ENCODE measurements at places on chromosomes 6 and 20. TPM values are rescaled to one million over a fixed set of nuclear protein-coding genes. Genes with fewer than 3 reads are reported as not detected.

DNA sequence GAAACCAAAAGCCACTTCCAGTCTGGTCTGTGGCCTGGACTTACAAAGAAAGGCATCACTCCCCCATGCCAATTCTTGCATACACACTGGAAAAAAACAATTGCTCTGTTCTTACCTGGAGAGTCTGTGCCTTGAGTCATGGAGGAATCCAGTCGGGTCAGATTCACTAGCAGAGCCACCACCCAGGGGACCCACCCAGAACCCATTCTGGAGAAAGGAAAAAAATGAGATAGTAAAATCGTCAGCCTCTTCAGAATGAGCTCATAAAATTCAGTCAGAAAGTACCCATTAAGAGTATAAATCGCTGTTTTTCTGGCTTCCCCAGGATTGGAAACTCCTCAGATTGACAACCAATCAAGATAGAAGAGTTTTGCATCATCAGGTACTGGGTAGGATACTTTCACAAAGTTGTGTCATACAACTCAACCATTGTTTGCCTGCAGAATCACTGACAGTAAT, at the start of gene HLA-DOB:
Gene HLA-DOB, minus strand, starts transcription at position 257 of the 459 bp plus-strand sequence. Its CDS starts 51 bp downstream, at position 206.
- no peaks in the 10 kb centered on the region for H3K27me3 ChIP-seq
- H3K4me1 ChIP-seq = no peaks in the 10 kb centered on the region
- no peak within 1 kb of the TSS for H3K4me3 ChIP-seq
- DNase-seq = no peak
- no peak within 1 kb of the TSS for H3K27ac ChIP-seq
- no peaks in the 10 kb centered on the region for H3K36me3 ChIP-seq

GRCh38 chr6:63807056-63807455, 171.5 kb downstream of the PHF3 start:
- no peak overlapping the region for H3K27ac ChIP-seq
- H3K36me3 ChIP-seq = no peaks in the 10 kb centered on the region
- no peak overlapping the region for H3K4me3 ChIP-seq

DNA sequence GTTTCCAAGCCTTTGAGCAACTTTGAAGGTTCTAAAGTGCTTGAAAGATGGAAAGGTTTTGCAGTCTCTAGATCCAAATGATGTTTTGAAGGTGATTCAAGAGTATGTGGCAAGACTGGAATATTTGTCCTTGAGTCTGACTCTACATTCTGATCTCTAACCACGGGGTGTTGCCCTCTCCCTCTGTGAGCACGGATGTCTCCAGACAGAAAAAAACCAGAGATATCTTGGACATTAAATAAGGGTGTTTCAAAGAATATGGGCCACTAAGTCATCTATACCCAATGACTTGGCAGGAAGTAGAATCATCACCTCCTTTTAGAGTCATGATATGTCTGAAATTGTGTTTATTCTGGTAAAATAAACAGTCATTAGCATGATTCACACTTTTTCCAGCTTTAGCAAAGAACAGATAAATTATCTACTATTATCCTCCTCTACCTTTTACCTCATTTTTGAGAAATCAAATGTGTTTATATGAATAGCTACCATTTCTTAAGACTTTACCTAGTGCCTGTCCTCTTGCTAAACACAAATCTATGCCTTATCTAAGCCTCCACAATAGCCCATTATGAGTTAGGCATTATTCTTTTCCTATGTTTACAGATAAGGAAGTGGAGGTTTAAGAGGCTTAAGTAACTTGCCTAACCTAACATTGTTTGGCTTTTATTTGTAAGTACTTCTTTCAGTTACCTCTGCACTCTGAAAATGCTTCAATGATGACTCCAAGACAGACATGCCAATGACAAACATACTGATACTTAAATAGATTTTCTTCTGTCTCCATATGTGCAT, 384.4 kb downstream of the BMP2 start:
- H3K27ac ChIP-seq = no peak overlapping the region
- no peaks in the 10 kb centered on the region for H3K27me3 ChIP-seq
- no peak for DNase-seq
- no peak overlapping the region for H3K4me3 ChIP-seq

GRCh38 chr6:1993042-1993441, 252.4 kb downstream of the GMDS start:
- H3K27me3 ChIP-seq = no peaks in the 10 kb centered on the region
- no peak overlapping the region for H3K4me3 ChIP-seq
- DNase-seq = no peak
- H3K4me1 ChIP-seq = no peaks in the 10 kb centered on the region
- no peak overlapping the region for H3K27ac ChIP-seq
- no peaks in the 10 kb centered on the region for H3K36me3 ChIP-seq

- DNase-seq = no peak
- no peaks in the 10 kb centered on the region for H3K4me1 ChIP-seq
- no peaks in the 10 kb centered on the region for H3K36me3 ChIP-seq
- no peak overlapping the region for H3K4me3 ChIP-seq
These were observed 59.6 kb upstream of the SPDEF start for GRCh38 chr6:34615574-34616226.

- H3K36me3 ChIP-seq = no peaks in the 10 kb centered on the region
- H3K27ac ChIP-seq = no peak overlapping the region
- H3K4me3 ChIP-seq = no peak overlapping the region
- DNase-seq = no peak
These were observed 287.0 kb downstream of the CLIC5 start for GRCh38 chr6:45728674-45729073.

DNA sequence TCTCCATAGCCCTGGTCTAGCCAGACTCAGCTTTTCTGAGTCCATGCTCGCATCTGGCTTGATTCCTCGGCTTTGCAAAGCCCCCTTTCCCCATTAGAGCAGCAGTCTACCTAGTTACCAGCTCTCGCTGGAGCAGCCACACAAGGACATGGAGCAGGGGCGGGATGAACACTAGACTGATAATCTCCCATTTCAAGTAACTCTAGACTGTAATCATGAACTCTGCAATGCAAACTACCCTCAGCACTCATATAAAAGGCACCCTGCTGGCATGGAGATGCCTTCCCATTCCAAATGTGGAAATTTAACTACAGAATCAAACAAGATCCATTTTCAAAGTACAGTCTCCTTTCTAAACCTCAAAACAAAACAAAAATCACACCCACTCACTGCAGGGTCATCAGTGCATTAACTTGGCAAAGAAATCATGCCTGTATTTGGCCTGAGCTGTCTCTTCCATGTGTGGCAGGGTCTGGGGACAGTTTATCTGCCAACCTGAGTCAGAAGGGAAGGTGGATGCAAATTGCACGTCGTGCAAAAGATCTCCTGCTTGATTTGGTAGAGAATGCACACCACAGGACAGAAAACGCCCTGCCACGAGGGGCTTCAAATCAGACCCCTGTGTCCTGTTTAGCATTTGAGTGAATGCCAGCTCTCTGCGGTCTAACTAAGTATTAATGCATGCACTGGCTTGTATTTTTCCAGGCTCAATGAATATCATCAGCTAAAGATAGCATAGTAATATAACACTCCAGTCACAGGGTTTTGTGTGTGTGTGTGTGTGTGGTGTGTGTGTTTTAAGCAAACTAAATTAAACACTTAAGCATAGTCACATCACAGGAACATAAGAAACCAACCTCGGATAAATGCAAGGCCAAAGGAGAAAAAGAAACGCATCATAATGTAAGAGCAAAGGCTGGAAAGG, 85.3 kb downstream of the MYLK4 start:
- H3K27ac ChIP-seq = no peak overlapping the region
- H3K4me1 ChIP-seq = no peaks in the 10 kb centered on the region
- H3K27me3 ChIP-seq = no peaks in the 10 kb centered on the region
- no peak for DNase-seq
- no peaks in the 10 kb centered on the region for H3K36me3 ChIP-seq

CAP2 gene
- 59.9 TPM for total RNA-seq

DNA sequence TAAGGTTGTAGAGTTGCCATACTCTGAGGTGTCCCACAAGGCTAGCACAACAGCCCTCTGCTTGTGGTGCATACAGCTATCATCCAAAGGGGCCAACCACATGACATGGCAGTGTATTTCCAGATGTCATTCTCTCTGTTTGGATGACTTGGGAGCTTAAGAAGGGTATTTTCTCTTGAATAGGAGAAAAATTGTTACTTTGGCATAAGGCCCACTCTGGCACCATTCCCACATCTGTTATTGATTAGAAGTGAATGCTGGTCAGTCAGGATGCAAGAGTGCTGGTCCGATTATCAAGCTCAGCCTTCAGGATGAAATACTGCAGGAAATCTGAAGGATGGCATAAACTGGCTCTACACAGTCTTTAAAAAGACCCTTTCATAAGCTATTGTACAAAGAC, 83.6 kb upstream of the C20orf144 start:
- H3K27ac ChIP-seq = no peak overlapping the region
- no peak for DNase-seq
- H3K4me3 ChIP-seq = no peak overlapping the region

DNA sequence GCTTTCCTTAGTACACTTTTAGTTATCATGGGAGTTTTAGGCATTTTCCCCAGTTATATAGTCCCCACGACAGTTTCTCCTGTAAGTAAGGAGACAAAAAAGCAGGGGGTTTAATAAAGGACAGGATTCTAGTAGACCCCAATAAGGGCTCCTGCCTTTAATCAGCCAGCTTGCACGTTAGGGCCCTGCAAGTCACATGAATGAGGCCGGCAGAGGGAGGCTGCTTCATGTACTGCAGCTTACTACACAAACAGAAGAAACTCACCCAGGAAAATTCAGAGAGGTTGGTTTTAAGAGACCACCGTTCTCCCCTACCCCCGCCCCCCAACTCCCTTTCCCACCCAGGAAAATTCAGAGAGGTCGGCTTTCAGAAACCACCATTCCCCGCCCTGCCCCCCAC, 229.7 kb upstream of the MOCS1 start:
- no peak overlapping the region for H3K4me3 ChIP-seq
- no peaks in the 10 kb centered on the region for H3K27me3 ChIP-seq
- DNase-seq = no peak

DNA sequence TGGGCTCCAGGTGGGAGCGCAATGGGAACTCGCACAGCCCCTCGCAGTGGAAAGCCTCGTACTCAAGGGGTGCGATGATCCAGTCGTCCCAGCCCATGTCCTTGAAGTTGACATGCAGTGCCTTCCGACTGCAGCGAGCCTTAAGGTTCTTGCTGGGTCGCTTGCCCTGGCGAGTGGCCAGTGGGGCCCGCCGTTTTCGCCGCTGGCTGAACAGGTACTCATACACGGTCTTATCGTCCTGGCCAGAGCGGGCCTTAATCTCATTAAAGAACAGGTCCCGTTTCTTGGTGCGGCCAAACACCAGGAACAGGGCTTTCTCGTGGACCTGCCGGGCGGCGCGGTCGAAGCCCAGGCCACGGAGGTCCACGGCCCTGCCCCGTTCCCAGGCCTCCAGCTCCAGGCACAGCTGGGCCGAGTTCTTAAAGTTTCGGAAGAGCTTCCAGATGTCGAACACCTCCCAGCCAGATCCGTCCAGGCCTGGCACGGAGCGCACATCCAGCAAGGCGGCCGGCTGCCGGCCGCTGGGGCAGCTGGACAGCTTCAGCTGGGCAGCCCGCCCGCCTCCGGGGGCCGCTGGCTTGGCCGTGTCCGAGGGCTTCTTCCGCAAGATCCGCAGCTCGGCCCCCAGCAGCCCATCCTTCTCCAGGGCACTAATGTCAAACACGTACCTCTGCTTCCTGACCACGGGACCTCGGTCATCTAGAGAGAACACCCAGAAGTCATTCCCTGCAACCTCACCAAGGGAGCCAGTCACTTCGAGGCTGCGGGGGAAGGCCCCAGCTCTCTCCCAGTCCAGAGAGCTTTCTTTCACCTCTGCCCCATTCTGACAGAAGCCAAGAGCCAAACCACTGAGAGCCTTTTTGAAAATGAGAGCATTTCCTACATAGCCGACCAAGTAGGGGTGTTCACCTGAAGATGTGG, 3.7 kb downstream of the GDF5 start:
- no peaks in the 10 kb centered on the region for H3K27me3 ChIP-seq
- H3K27ac ChIP-seq = no peak overlapping the region
- H3K36me3 ChIP-seq = no peaks in the 10 kb centered on the region
- no peaks in the 10 kb centered on the region for H3K4me1 ChIP-seq

DNA sequence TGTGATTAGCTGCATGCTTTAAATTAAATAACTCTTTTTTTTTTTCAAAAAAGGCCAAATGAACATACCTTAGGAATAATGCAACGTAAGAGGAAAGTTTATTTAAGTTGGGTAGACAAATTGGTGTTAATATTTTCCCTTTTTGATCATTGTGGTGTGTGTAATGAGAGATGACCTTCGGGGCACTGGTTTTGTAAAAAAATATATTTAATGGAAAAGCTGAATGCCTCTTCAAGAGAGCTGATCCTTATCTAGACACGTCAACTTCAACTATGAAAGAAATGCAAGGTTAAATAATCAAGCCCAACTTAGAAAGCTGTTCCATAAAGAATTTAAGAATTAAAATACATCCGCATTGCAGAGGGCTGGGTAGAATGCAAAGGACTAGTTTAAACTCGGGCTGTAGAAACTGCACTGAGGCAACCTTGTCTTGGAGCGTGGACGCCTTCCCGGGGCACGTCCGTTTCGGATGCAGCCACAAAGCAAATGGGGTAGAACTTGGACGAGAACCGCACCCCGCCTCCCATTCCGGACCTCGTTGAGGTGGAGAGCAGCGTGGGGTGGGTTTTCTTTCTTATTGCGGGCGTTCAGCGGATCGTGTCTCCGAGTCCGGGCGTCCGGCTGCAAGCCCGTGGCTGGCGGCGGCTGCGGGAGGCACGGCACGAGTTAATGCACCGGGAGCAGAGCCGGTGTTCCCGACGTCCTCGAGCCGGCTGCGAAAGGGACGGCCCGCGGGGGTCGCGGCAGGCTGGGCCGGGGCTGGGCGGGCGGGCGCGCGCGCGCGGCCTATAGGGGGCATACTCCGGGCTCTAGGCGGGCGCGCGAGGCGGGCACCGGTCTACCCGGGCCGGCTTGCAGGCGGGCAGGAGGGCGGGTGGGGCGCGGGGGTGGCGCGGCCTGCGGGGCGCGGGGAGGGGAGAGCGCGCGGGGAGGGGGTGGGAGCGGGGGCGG, 1.9 kb downstream of the JARID2 start:
- H3K36me3 ChIP-seq = no peaks in the 10 kb centered on the region
- H3K27ac ChIP-seq = peak overlapping the region; percentile 94
- DNase-seq = peak; percentile 72
- H3K27me3 ChIP-seq = no peaks in the 10 kb centered on the region

DNA sequence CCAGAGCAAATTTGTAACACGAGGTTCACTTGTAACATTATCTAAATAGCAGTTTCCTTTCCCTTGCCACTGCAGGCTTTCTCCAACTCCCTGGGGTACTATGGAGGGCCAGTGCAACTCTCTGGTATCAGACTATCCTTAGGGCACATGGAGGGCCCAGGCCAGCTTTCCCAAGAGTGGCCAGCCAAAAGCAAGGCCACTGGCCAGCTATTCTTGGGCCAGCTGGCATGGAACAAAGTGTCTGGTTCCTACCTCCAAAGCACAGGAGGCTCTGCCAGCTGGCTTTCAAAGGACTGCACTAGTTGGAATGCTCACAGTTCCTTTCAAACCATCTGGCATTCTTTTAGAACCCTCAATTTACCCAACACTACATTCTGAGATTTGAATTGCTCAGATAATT, 8.7 kb downstream of the RNF24 start:
- no peaks in the 10 kb centered on the region for H3K4me1 ChIP-seq
- H3K36me3 ChIP-seq = no peaks in the 10 kb centered on the region
- H3K27me3 ChIP-seq = no peaks in the 10 kb centered on the region

MYMX gene
- total RNA-seq = not detected

OR2B6 gene
- not detected for total RNA-seq

EPB41L1 gene
- 17.5 TPM for total RNA-seq

PET117 gene
- 9.6 TPM for total RNA-seq

NHLRC1 gene
- total RNA-seq = 1.8 TPM

GRCh38 chr6:169656546-169657283, 45.1 kb downstream of the WDR27 start:
- H3K4me3 ChIP-seq = no peak overlapping the region
- no peaks in the 10 kb centered on the region for H3K27me3 ChIP-seq
- peaks cover 9% of the 10 kb centered on the region for H3K36me3 ChIP-seq
- no peak overlapping the region for H3K27ac ChIP-seq
- no peak for DNase-seq

ERVFRD-1 gene
- not detected for total RNA-seq

All from right atrium auricular region (tissue), 2 donors.